Fibroblast of upper back skin (primary cell): ENCODE measurements at places on chromosomes 3 and 15.

GRCh38 chr15:90086868-90087268 is 15.4 kb downstream of the IDH2 start:
- peak; percentile 36 for DNase-seq

- DNase-seq = no peak
These were observed 753.4 kb downstream of the FHIT start for GRCh38 chr3:60497902-60498301.

DNA sequence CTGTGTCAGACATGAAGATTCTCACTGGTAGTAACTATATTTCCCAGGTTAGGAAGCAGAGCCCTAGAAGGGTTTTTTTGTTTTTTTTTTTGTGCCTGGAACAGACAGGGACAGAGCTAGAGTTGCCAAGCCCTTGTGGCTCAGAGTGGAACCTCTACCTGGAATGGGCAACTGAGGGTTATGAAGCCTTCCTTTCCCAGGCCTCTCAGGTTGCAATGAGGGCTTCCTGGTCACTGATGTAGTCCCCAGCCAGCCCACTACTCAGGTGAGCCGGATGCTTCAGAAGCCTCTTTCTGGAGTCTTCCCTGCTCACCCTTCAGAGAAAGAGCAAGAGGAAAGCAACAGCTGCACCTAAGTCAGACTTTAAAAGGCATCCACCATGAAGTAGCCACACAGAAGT is 48.8 kb upstream of the MANF start:
- no peak for DNase-seq

DNA sequence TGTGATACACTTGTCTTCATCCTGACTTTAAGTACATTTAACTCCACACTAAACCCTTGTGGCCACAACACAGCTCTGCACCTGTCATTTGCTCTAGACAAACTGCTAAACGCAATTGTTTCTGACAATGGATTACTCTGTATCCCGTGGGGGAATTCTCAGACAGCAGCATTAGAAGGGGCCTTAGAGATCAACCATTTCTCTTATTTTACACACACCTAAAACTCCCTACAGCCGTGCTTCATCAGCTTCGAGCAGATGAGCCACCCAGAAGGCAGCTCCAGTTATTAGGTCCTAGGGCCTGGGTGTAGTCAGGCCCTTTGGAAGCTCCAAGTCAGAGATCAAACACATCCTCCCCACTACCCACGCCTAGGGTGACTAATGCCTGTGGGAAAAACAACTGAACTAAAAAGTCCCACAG is 1.3 kb upstream of the IL12A start:
- peak; percentile 27 for DNase-seq

DNA sequence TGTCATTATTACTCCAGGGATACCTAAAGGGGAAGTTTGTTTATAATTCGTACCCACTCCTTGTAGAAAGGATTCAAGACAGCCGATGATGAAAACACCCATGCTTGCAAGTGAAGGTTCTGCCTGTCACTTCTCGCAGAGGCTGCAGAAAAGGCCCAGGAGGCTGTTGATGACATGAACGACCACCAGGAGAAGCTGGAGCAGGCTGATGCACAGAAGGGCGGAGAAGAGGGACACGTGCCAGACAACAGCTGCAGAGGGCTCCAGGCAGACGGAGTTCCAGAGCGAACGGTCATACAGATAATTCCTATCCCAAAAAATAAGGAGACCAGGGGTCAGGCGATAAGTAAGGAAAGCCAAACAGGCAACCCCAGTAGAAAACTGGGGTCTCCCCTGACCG is 5.7 kb upstream of the DYNLT2B start:
- DNase-seq = peak; percentile 36

DNA sequence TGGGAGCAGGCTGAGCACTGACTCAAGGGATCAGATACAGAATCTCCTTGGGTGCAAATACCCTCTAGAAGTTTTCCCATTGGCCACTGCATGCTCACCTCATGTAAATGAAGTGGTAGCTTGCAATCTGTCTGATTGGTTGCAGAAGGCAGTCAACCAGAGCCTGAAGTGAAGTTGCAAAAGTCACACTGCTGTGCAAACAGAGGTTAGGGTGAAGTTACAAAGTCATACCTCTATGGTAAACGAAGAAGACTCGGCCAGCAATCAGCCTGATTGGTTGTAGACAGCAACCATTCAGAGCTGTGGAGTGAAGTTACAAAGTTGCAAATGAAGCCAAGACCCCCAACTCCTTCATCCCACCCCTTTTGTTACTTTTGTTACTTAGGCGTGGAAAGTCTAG is 27.1 kb downstream of the STARD9 start:
- no peak for DNase-seq

- peak; percentile 92 for DNase-seq
These were observed 255.0 kb downstream of the OCA2 start for GRCh38 chr15:27844018-27844666.

DNA sequence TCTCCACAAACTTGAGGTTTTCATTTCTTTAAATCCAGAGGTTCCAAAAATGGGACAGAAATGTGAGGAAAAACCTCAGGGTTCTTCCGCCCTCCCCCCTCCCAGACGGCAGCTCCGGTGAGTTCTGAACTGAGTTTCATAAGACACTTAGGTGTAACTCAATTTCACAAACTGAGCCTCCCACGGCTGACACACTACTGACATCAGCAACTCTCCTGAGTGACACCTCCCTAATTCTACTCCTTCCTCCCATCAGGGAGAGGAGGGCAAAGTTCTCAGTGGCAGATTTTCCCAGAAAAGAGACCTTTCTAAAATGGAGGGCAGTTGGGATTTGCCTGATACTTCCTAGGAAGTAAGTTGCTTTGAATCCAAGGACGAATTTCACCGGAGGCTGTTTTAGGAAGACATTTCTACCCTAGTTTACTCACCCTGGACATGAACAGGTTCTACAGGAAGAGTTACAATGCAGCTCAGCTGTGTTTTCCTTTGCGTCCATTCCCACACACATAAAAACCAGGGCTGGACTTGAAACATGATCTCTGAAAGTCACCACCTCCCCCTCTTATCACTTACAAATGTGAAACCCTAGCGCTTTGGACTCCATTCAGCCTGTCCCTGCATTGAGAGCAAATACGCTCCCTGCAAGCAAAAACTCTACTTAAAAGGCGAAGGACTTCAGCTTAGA is 78.1 kb upstream of the LMOD3 start:
- DNase-seq = peak; percentile 16

DNA sequence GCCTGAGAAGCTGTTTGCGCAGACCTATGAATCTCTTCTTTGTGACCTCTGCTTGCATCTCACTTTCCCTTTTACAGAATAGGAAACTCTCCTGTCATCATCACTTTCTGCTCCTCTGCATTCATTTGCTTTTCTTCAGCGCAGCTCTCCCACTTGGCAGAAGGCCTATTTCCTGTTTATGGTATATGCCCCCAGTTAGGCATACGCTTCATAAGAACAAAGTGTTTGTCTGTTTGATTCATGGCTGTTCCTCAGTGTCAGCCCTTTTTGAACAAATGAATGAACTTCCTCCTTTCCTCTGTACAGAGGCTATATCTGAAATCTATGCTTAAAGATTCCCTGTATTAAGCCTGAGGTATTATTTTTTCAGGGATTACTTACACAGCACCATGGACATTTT is 1216.9 kb upstream of the GBE1 start:
- no peak for DNase-seq

- no peak for DNase-seq
These were observed 368.7 kb upstream of the PROK2 start for GRCh38 chr3:72153477-72154314.

- no peak for DNase-seq
These were observed 5.2 kb upstream of the SLC28A1 start for GRCh38 chr15:84879088-84879780.

DNA sequence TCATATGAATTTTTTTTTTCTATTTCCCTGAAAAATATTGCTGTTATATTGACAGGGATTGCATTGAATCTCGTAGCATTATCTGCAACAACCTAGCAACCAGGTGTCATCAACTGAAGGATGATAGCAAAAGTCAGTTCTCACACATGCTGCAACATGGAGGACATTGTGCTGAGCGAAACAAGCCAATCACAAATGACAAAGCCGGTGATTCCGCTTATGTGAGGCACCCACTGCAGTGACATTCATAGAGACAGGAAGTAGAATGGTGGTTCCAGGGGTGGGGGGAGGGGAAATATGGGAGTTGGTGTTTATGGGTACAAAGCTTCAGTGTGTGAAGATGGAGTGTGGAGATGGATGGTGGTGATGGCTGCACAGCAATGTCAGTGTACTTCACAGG is 7.6 kb downstream of the NIPA1 start:
- no peak for DNase-seq

- peak; percentile 19 for DNase-seq
These were observed 389.3 kb downstream of the GABRG3 start for GRCh38 chr15:27360316-27360715.
